Naive B cell (primary cell): ENCODE measurements at places on chromosomes 12 and 14. TPM values are rescaled to one million over a fixed set of nuclear protein-coding genes. Genes with fewer than 3 reads are reported as not detected.

CACNA1C gene
- polyA plus RNA-seq, result 0.06 TPM

NPFF gene
- not detected for polyA plus RNA-seq

PLCZ1 gene
- polyA plus RNA-seq, result not detected

ARPC3 gene
- polyA plus RNA-seq, result 1,826 TPM
